ENCODE measurements at places on chromosomes 6 and 20.
A peak's percentile ranks its signal among the peaks of the same experiment; 100 is the strongest.

DNA sequence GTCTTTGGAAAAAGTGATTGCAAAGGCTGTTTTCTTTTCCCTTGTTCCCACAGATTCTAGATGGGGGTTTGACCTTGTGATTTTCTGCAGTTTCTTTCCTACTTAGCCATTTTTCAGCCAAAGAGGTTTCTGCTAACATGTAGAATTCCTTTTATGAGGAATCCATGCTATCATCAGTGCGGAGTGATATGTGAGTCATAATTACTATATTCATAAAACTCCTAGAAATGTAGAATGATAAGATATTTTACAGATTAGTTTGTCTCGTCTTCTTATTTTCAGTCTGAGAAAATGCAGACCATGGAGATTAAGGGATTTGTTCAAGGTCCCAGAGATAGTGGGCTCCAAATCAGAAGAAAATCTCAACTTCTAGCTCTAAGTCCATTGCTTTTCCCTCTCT, 98.6 kb downstream of the KCNQ5 start:
- DNase-seq: no peak

- DNase-seq: no peak
Measured at GRCh38 chr6:23213193-23213592, 643.8 kb downstream of the HDGFL1 start.

- DNase-seq: no peak
Measured at GRCh38 chr6:7170117-7170732, 62.5 kb downstream of the RREB1 start.

- no peak for DNase-seq
Measured at GRCh38 chr6:23218751-23219150, 649.4 kb downstream of the HDGFL1 start.

GRCh38 chr6:28003661-28004060, 46.6 kb downstream of the OR2B6 start:
- no peak for DNase-seq

DNA sequence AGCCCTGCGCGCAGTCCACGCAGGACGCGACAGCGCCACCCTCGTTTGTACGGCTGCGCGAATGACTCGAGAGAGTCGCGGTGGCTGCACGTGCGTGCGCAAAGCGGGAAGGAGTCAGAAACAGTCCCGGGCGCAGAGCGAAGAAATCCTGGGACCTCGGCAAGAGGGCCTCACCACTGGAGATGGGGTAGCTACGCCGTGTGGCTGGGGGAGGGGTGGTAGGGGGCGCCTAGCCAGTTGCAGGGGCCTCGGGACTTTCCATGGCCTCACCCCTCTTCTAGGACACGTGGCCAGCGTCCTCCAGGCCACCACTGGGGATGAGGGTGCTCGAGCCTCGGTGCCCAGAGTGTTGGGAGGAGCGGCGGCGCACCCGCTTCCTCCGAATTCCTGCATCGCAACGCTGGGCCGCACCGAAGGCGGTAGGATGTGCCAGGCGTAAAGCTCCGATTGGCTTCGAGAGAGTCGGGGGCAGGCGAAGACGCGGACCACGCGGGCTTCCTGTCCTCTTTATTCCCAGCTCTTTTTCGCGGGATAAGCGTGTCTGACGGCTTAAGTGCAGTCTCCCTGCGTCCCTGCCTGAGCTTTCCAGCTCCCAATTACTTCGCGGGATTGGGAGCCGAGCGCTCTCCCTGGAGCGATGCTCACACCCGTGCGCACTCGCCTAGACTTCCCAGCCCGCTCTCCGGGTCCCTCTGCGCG, 38.7 kb downstream of the NCR2 start:
- no peak for DNase-seq

DNA sequence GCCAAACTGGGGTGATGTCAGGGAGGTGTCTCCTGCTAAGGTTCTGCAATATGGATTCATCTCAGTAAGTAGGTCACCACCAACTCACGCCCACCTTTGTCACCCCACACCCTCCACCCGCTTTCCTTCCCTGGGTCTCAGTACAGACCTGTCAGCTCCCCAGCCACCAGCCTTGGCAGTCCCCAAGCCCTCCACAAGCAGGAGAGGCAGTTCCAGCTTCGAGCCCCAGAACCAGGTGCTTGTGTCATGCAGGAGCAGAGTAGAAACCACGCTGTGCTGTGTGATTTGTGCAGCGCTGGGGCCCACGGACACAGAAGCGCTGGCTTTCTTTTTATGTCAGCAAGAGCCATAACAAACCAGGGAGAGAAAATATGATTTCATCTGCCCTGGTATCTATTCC, 89.0 kb upstream of the CDH4 start:
- no peak for DNase-seq

DNA sequence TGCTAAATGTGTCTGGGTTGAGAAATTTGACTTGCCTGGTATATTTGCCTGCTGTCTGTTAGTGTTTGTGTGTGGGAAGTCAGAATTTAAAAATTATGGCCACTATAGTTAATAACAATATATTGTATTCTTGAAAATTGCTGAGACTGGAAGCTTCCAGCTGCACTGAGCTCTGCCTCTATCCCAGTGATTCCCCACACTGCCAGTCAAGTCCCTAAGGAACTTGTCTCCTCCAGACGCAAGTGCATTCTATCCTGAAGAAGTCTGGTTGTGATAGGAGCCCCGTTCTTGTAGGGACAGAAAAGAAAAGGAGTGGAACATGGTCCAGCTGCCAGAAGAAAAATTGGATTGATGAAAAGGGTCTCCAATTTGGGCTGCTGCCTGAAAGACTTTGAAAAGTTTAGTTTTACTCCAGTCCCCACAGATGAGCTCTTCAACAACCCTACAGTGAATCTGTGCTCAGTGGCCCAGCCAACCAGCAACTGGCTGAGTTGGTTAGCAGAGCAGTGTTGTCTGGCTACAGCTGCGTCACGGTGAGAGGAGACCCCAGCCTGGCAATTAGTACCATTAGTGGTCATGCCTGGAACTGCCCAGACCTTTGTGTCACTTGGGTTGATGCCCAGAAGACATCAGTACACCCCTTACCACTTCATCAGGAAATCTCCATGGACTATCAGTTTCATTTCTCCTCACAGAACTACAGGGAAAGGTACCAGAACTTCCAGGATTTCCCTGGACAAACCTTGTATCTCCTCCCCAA, 183.1 kb upstream of the MCHR2 start:
- DNase-seq: no peak

DNA sequence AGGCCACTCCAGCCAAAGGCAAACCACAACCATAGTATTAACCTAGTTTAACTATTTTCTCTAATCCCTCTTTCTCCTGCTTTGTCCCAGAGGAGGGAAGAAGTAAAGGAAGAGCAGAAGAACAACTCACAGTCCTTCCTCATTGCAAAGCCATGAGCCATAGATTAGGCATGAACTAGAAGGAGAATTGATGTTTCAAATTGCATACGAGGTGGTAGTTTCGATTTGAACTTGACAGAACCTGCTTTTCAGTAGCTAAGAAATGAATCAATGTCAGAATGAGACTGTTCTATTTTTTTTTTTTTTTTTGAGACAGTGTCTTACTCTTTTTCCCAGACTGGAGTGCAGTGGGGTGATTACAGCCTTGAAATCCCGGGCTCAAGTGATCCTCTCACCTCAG, 48.3 kb downstream of the PROKR2 start:
- DNase-seq: no peak

GRCh38 chr6:35808688-35809087, 3.5 kb downstream of the LHFPL5 start:
- no peak for DNase-seq

DNA sequence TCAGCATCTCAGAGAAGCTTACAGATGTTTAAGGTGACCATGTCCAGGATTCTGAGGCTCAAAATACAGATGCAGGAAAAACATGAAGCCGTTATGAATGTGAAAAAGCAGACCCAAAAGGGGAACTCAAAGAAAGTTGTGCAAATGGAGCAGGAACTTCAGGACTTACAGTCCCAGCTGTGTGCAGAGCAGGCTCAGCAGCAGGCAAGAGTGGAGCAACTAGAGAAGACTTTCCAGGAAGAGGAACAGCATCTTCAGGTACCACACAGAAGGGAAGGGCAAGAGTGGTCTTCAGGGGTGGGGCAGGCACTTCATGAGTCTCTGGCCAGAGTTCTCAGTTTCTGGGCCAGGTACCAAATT, 15.2 kb downstream of the RNF8 start:
- no peak for DNase-seq

DNA sequence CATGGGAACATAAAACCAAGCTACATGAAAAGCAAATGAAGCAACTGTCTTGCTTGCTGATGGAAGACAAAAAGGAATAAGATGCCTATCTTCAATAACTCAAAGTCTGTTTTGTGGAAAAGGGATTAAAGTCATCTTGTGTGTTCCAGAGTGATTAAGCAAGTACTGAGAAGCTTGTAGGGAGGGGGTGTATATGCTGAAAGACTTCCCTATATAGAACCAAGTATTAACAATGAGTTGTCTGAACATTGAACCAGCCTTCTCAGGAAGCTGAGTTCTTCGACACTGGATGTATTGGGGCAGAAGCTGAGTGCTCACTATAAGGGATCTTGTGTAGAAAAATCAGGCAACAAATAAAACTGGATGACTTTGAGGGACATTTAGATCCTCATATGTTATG, 451.8 kb downstream of the CD83 start:
- DNase-seq: no peak

DNA sequence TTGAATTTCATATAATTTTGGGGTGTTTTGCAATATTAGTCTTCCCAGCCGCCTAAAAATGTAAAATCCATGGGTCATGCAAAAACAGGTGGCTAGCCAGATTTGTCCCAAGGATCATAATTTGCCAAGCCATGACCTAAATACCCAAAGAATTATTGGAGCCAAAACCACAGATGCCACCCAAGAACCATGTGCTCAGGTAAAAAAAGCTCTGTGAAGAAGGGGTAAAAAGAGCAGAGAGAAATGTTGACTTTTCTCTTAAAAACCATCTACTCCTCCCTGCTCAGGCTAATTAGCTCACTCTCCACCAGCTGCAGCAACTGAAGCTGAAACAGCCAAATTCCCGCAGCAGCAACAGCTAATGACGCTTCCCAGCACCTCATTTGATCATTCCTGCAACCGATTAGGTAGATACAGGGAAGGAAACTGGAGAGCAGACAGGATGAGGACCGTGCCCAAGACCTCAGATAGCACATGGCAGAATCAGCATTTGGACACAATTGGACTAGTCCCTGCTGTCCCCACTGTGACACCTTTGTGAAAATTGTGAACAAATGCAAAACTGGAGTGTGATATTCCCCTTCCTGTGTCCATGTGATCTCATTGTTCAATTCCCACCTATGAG, 107.9 kb upstream of the NXT1 start:
- DNase-seq: no peak

GRCh38 chr6:112571488-112572270, 224.5 kb downstream of the RFPL4B start:
- no peak for DNase-seq

DNA sequence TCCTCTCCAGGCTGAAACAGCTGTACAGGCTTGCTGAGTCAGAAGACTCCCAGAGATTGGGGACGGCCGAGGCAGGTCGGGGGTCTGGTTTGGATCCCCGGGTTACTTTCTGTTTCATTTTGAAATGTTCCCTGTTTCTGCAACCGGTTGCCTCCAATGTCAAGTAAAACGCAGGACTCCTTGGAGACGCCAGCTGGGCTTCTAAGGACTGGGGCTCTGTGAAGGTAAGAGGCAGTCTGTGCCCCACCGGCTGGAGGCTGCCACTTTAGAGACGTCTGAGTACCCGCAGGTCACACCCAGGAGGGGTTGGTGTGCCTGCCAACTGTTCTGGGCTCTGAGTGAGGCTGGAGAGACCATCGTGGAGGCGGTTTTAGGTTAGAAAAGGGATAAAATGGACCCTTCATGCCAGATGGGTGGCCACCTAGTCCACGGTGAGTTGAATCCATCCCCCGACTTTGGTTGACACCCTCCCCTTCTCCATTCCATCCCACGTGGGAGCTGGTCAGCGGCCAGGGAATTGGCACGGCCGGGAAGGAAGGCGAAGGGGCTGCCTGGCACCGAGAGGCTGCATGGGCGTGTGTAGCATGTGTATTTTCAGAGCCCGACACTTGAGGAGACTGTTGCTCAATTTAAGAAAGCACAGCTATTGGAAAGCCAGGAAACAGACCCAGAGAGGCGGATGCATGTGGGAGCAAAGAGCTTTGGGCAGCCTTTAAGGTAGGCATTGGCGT, 240.9 kb downstream of the PHACTR1 start:
- DNase-seq: no peak

DNA sequence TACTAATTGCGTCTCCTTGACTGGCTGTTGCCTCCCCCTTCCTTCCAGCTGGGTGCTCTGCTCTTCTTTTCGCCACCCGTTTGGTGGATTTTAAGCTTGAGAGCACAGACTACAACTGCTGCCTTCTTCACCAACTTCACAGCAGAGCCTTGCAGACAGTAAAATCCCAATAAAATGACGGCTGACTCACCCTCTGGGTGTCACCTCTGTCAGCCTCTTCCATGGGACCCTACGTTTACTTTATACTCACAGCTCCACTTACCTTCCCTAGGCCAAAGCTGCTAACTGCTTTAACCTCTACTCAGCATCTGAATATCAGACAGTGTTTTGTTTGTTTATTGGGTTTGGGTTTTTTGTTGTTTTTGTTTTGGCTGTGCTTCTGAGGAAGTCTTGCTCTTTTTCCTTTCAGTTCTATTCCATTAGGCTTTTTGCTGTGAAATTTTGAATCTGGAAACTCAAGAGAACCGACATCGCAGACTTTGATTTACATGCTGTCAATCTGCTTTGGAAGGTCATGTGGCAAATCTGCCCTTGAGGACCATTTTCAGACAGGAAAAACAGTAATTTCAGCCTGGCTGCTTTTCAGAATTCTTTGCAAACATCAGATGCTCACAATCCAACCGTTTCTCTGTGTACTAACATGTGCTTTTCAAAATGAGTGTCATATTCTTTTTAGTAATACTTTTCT, 2.4 kb downstream of the AGPAT4 start:
- DNase-seq: no peak

DNA sequence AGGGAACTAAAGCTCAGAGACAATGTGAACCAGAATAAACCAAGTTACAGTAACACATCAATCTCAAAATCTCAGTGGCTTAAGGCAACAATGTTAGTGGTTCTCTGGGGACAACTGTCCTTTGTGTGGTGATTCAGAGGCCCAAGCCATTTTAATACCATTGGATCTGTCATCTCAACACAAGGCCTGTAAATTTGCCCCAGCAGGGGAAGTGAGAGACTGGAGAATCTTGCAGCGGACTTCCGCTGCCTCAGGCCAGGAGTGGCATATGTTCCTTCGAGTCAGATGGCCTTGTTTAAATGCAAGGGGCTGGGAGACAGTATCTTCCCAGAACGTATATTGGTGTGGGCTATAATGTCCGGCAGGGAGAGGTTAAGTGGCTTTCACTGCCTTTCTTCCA, 126.0 kb downstream of the CD83 start:
- DNase-seq: no peak

DNA sequence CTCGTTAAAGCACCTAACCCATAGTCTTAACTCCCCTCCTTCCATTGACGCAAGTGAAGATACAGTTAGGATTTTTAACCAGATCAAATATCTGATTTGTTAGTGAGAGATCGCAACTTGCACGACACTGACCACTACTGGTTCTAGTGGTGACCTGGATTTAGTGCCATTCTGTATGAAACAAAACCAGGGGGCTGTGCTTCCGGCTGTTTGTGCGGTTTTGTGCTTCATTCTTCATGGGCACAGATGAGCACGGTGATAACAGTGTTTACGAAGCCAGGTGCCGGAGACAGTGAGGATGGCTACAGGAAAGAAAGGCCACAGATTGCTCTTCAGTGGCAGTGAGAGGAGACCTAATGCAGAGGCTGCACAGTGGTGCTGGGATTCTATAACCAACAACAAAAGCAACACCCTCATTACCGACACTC, 75.5 kb downstream of the NOL4L start:
- peak; percentile 42 for DNase-seq

- DNase-seq: no peak
Measured at GRCh38 chr6:41502917-41503671, 43.1 kb upstream of the FOXP4 start.

- DNase-seq: no peak
Measured at GRCh38 chr6:52662031-52662430, 8.9 kb upstream of the TMEM14A start.

- DNase-seq: no peak
Measured at GRCh38 chr6:34032856-34033255, 113.0 kb downstream of the GRM4 start.
